ENCODE measurements at places on chromosomes 4 and X.
A peak's percentile ranks its signal among the peaks of the same experiment; 100 is the strongest.

GRCh38 chr4:176099314-176099713, 33.7 kb downstream of the WDR17 start:
- no peak for DNase-seq

GRCh38 chr4:166091912-166092510, 219.0 kb downstream of the TLL1 start:
- DNase-seq = peak; percentile 51

GRCh38 chrX:21700967-21701366, 42.8 kb upstream of the KLHL34 start:
- DNase-seq = no peak

DNA sequence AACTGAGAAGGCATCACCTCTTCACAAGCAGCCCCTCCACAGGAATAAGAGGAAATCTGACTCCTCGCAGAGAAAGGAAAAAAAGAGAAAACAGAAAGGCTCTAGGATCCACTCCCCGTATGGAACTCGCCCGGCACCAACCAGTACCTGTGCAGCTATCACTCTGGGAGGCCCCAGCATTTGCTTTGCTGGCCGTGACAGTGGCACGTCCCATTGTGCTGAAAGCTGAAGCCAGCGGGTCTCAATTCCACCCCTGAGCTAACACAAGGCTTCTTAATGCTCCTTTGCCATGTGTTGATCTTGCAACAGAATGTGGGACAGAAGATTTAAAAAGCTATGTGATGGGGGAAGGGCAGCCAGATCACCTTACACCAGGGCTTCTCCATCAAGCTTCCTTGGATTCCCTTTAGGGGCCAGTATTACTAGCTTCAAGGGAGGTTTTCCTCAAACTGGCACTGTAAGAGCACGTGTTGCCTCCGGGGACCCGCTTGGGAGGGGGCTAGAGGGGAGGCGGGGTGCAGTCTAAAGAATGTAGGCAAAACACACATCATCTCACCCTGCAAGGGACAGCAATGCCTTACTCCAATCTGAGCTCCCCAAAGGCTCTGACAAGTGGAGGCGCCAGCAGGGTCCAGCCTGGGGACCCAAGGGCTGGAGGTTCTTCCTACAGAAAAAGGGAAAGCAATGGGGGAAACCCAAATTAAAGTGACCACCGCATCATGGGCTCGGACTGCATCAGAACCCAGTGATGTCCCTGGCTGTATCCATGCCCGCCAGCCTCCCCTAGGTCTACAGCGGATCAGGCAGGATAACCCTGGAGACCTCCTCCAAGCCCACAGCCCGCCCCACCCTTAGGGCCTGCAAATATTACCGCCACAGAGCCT, 1.2 kb downstream of the USP46 start:
- peak; percentile 19 for DNase-seq

DNA sequence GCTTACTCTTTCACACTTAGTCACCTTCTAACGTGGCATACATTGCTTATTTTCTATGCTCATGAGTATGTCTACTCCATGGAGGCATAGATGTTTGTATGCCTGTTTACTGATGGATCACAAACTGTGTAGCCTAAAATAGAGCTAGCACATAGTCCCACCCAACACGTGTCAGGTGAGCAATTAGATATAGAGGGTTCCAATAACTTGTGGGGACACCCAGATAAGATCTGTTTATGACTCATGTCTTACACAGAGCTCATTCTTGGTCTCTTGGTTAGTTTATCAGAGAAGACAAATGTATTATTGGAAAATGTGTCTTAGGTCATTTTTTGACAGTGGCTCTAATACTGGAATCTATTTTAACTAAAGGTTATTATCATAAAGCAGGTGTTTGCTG, 6.8 kb downstream of the ZFP42 start:
- DNase-seq = no peak

- DNase-seq = no peak
These were observed 29.0 kb downstream of the SGMS2 start for GRCh38 chr4:107853444-107854355.

GRCh38 chr4:150235808-150236271, 157.6 kb downstream of the DCLK2 start:
- DNase-seq = no peak

DNA sequence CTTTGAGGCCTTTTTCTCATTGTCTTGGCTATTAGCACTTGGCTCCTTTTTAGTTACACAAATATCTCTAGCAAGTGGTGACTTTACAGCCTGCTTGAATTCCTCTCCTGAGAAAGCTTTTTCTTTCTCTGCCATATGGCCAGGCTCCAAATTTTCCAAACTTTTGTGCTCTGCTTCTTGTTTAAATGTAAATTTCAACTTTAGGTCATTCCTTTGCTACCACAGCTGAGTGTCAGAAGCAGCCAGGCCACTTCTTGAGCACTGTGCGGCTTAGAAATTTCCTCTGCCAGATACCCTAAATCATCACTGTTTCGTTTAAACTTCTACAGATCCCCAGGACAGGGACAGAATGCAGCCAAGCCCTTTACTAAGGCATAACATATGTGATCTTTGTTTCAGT, 222.4 kb downstream of the FBXO8 start:
- no peak for DNase-seq

GRCh38 chrX:128992107-128992971, 531.0 kb downstream of the SMARCA1 start:
- DNase-seq = no peak

- no peak for DNase-seq
These were observed 5.2 kb upstream of the IGBP1 start for GRCh38 chrX:70128071-70128470.

DNA sequence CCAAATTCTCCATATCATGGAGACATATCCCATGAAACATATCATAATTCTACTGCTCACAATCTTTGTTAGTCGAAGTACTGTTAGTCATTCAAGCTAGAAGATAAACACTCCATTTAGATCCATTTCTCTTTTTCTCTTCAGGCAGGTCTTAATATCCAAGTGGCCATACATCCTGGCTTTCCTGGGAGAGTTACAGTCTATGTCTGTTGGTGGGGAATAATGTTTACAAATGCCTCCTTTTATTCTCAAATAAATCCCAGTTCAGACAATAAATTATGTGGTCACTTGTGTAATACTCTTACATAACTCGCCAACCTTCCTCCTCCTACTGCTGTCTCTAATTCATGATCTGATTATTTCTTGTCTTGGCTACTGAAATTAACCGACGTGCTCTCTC, 82.1 kb downstream of the VCX3B start:
- no peak for DNase-seq

DNA sequence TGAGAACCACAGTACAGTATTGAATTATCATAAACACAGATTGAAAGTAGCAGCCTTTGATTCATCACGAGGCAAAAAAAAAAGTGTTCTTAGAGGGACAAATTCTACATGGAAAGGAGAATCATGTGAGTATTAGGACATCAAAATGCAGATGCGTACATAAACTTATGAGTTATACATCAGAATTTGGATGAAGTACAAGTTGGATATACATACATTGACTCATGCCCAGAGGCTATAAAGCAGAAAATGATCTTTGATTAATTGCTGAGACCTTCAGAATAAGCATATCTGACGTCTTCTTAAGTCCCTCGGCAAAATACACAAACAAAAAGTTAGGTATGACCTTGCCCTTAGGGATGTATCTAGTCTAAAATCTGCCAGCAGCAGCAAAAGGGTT, 206.4 kb downstream of the LDB2 start:
- no peak for DNase-seq

DNA sequence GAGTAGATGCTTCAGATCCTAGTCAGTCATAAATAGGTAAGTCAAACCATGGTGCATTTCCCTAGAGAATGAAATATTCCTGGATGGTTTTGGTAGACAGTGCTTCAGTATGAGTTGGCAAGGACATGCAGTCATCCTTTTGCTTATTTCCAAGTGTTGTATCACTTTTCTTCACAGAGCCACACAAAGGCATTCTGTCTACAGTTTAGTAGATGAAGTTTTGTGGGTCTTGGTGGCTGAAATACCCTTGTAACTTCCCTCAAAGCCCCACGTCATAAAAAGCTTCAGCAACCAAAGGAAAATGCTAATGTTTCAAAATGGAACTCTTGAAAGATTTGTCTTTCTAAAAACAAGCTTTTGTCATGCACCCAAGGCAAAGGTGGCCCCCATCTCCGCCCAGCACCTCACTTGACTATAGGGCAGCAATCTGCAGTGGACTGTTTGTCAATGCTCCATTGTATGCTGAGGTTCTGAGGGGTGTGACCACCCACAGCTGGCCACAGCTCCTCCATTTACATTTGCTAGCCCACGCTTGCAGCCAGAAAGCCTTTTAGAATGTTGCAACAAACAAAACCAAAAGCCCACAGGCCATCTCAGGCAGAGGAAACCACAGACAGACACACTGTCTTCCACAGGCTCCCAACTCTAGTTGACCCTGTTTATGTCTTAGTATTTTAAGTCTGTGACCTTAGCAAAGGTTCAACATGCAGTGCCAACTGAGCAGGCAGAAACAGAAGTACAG, 87.1 kb upstream of the FAM9C start:
- no peak for DNase-seq

DNA sequence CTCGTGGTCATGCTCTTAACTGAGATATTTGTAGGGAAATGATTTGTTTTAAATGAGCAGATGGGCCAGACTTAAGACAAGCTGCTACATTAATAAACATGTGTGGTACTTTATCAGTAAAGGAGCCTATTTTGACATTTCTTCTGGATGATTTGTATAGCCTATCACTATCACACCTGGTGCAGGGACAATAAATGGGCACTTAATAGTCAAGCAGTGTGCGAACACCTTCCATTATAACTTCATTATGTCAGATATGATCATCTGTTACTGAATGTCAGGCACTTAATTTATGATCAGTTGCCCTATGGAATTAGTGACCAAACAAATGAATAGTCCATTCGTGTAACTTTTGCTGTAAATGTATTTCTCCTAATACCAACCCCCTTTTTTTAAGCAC, 628.8 kb downstream of the ADGRL3 start:
- DNase-seq = no peak

DNA sequence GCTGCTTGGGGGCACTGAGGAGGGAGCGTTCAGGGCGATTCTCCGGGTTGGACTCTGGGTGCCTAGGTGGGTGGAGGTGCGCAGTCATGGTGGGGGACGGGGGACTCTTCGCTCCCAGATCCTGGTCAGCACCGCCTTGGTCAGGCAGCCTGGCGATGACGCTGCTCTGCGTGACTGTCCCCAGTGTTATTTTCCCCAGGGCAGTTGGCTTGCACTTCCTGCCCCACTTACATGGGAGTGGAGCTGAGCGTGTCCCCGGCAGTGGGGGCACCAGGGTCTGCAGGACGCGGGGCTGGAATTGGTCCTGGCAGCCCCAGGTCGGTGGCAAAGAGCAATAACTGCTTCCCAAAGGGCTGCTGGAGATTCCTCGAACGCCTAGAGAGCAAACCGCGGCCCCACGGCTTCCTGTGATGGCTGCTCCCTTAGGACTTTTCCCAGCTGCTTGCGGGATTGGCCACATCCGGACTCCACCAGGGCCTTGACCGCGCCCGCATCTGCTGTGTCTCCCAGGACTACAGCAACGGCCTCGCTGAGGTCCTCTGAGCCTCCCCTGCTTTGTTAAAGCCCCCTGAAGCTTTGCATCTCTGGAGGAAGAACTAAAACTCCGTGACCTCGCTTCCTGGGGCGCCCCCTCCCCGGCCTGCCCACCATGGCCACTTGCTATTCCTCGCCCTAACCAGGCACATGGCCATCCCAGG, 35.3 kb upstream of the GPR78 start:
- no peak for DNase-seq

DNA sequence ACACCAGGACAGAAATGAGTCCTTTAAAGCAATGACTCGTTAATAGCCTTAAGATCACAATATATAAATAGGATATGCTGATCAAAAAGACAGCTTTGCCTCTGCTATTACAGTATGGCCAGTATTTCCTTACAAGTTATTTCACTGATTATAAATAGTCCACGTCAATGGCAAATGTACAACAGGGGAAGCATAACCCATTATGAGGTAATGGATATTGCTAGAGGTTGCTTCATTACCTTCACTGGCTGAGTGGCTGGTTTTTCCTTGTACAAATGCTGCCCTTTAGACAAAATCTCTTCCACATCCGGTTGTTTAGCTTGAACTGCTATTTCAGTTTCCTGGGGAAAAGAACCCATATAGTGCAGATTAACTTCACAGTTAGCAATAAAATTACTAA, 764.6 kb upstream of the FTHL17 start:
- no peak for DNase-seq

DNA sequence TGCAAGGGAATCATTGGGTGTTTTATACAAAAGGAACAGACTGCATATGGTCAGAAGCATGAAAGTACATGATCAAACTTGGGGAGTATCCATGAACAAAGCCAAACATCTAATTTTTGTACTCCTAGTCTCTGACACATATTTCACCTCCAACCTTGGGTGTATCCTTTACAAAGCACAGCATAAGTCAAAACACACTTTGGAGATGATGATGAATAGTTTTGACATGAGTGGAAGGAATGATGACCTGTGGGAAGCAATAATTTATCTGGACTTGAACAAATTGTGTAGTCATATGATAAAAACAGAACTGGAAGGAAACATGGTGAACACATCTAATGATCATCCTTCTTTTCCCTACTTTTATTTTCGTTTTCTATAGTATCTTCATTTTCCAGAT, 108.7 kb upstream of the PLS3 start:
- no peak for DNase-seq

DNA sequence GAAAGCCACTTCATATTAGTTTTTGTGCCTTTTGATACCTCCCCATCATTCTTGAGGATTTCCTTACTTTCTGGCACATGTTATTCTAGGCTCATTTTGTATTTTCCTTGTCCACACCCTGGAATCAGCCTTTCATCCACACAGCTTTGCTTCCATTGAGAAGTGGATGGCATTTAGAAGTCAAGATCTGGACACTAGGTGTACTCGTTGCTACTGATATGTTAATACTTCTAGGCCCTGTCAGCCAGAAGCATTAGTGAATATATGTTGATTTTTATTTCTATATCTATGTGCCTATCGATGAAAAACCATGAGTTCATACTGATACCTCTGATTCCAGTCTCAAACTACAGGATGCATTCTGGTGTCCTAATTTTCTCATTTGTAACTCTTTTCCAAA, 73.2 kb downstream of the ARHGAP24 start:
- DNase-seq = no peak

GRCh38 chrX:127621780-127622179, 430.4 kb downstream of the ACTRT1 start:
- no peak for DNase-seq

- DNase-seq = no peak
These were observed 22.4 kb downstream of the TLR2 start for GRCh38 chr4:153706519-153706918.

GRCh38 chr4:181637186-181638105, 605.8 kb upstream of the TENM3 start:
- DNase-seq = no peak

DNA sequence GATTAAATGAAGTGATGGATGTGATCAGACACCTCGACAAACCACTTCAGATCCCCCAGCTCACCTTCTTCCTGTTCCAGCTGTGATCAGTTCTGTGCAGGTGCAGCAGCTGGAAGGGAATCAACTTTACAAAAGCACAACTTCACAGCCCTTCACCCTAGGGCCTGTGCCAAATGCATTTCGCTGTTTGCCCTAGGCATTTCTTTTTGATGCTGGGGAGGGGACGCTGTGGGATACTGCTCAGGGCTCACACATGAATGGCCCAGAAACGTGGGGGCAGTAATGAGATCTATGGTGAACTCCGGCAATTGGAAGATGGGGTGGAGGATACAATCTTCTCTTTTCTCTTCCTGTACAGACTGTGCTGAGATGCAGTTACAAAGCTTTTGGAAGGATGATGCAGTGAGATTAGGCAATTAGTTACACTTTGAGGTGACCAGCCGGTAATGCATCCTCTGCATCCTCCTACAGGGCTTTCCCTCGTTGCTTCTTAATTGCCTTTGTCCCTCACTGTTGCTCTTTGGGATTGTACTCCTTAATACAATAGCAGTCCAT, 215.1 kb upstream of the PITX2 start:
- DNase-seq = no peak

- no peak for DNase-seq
These were observed 1042.3 kb downstream of the FSTL5 start for GRCh38 chr4:161121451-161121850.

All from NCI-H510A treated with DMSO at 0.1 percent for 48 hours (cell line).